ENCODE measurements at places on chromosomes 3 and 15. TPM values are rescaled to one million over a fixed set of nuclear protein-coding genes. Genes with fewer than 3 reads are reported as not detected.
A peak's percentile ranks its signal among the peaks of the same experiment; 100 is the strongest.

DNA sequence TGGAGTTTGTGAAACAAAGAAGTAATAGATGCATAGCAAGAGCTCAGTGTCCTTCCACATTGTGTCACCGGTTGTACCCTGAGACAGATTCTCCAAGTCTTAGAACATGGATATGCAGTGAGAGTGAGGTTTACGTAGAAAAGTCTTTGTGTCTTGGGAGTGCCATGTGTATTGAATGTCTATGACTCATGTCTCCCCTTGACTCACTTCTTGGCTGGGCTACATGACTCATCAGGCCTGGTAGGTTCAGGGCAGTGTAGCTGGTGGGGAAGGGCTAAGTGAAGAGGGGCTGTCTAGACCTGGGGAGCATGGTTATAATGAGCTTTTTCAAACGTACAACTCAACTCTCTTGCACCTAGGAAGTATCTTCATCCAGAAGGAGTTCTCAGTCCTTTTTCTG, 167.4 kb downstream of the GAP43 start:
- DNase-seq = peak; percentile 72

- DNase-seq = no peak
Observed at GRCh38 chr15:41017066-41017735, 63.9 kb downstream of the CHAC1 start.

- no peak for DNase-seq
Observed at GRCh38 chr3:24595796-24596195, 101.1 kb upstream of the THRB start.

DNA sequence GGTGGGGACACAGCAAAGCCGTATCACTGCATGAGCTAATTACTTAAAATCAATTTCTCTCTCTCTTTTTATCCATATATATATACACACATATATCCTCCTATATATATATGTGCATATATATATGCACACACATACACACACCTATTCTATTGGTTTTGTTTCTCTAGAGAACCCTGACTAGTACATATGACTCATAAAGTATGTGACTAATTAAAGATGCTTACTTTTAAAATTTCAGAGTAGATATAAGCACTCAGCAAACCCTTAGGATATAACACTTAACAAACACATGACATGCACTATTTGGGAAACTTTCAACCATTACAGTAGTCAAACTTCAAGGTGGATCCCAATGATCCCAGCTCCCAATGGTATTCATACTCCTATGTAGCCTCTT, 732.6 kb downstream of the ROBO2 start:
- no peak for DNase-seq

GRCh38 chr3:56882896-56883295, 81.1 kb upstream of the ARHGEF3 start:
- DNase-seq = no peak

GRCh38 chr3:138351151-138351550, 2.8 kb downstream of the MRAS start:
- DNase-seq = no peak

DNA sequence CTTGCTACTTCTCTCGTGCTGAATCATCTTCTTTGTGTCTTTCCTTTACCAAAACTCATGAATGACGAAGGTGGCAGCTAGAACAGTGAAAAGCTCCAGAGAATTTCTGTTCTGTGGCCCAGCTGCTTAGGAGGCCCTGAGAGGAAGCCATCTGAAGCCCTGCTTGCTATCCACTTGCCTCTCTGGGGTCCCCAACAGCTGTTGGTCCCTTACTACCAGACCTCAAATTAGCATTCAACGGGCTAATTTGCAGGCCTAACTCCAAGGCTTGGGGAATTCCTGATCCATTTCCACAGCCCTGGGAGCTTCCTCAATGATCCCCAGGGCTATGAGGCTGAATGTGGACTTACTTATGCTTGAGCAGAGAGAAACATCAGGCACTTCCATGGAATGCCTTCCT, 37.5 kb upstream of the FSTL1 start:
- DNase-seq = no peak

- DNase-seq = no peak
Observed at GRCh38 chr3:99651531-99651930, 13.1 kb downstream of the COL8A1 start.

OR4F15 gene
- not detected for total RNA-seq

PLSCR2 gene
- not detected for total RNA-seq

GABRG3 gene
- total RNA-seq = not detected

SAMMSON gene
- total RNA-seq = not detected

SYNPR gene
- total RNA-seq = not detected
